ENCODE measurements at places on chromosomes 16 and 17.

DNA sequence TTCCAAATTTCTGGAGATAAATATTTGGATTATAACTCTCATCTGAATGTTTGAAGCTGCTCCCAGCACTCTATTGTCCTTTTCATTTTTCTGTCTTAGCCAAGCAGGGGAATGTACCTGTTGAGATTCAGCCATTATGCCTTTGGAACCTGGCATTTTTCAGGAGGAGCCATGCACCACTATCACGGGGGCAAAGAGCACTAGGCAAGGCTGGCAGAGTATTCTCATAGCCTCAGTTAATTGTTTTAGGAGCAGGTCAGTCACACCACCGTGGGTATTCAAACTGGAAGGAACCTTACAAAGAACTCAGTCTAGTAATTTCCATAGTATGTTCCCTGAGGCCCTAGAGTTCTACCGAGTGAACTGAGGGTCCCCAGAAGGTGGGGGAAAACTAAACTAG, 348.9 kb downstream of the TMEM114 start:
- DNase-seq, result no peak

DNA sequence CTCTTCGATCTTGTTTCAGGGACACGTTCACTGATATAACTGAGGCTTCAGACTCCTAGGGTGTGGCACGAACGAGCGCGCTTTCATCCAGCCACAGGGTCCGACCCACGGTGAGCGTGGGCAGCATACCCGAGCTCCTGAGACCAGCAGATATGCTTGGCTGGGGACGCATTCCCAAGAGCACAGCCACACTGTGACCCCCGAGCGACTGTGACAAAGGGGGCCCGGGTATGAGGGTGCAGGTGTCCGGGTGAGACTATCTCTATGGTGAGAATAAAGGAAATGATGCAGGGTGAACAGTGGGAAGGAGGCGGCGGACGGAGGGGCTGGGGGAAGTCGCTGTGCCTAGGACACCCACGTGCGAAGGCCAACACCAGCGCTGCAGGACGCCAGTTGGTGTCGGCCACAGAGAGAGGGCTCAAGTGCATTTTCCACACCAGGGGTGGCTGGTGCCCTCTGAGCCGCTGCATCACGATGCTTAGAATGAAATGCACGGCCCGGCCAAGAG, 17.6 kb downstream of the RPH3AL start:
- DNase-seq, result no peak

DNA sequence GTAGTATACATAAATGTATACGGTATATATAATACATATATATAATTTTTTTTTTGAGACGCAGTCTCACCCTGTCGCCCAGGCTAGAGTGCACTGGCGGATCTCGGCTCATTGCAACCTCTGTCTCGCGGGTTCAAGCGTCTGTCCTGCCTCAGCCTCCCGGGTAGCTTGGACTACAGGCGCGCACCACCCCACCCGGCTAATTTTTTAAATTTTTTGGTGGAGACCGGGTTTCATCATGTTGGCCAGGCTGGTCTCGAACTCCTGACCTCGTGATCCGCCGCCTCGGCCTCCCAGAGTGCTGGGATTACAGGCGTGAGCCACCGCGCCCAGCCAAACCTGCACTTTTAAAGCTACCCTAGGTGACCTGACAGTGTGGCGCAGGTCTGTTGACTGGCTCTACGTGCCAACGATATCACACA, 745 bp downstream of the PAM16 start:
- no peak for DNase-seq

DNA sequence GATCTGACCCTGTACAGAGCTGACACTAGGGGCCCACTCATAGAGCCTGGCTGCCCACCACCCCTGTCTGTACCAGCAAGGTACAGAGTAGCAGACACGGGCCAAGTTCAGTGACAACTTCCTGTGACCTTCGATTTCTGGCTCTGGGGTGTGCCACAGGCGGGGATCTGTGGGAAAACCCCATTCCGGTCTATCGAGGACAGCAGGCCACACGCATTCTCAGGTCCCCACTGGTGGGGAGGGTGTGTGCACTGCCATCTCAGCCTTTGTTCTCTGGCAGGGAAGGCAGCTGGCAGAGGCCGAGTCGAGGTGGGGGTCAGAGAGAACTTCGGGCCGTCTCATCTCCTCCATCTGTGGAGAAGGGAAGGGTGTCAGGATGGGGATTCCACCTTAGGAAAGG, 10.0 kb downstream of the NLE1 start:
- no peak for DNase-seq

GRCh38 chr17:57294101-57294500, 37.8 kb downstream of the MSI2 start:
- DNase-seq, result peak; percentile 61

DNA sequence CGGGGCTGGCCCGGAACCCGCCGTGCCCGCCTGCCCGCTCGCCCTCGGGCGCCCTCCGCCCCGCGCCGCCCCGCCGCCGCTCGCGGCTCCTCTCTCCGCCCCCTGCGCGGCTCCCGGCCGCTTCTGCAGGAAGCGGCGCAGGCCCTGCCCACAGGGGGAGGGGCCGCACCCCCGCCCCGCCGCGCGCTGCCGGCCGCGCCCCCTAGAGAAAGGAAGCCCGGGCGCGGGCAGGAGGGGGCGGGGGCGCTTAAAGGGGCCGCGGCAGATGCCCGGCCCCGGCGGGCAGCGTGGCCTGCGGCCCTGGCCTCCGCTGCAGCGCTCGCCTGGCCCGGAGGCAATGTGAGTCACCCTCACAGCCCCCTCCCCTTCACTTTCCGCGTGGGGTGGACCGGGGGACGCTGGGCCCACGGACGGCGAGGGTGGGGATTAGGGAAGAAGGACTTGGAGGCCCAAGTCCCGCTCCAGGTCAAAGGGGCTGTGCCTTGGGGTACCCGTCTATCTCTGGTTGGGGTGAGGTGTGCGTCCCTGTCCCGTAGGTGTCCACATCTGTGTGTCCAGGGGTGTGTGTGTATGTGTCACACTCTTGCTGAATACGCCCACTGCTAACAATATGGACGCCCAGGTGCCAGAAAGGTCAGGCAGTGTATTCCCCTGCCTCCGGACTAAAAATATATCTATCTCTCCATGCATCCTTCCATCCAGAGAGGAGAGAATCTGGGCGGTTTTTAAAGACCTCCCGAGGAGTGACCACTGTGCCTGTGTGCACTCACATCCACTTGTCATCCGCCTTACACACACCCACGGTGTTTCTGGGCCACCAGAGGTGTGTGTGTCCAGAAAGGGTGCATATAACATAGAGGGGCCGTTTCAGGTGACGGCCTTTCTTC, at the start of gene GIT1:
Gene GIT1, minus strand, starts transcription at position 125 of the 887 bp plus-strand sequence. CDS start 270 bp downstream, outside the sequence.
- DNase-seq, result peak; percentile 87

GRCh38 chr17:46869296-46869695, 17.9 kb downstream of the WNT9B start:
- no peak for DNase-seq

GRCh38 chr17:9813166-9813565, 8.7 kb downstream of the GSG1L2 start:
- no peak for DNase-seq

GRCh38 chr17:48625495-48626244, 488 bp downstream of the HOXB9 start:
- DNase-seq, result no peak

GRCh38 chr16:22937169-22937568, 123.2 kb downstream of the HS3ST2 start:
- no peak for DNase-seq

DNA sequence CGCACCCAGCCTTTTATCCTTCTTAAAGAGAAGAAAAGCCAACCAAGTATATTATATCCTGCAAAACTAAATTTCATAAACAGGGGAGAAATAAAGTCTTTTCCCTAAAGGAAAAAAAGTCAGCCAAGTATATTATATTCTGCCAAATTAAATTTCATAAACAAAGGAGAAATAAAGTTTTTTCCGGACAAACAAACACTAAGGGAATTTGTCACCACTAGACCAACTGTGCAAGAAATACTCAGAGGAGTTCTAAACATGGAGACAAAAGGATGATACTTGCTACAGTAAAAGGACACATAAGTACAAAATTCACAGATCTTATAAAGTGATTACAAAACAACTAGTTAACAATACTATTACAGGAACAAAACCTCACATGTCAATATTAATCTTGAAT, 14.4 kb upstream of the CCL18 start:
- DNase-seq, result no peak

GRCh38 chr16:60073376-60073775, 1339.3 kb upstream of the GOT2 start:
- no peak for DNase-seq

- DNase-seq, result no peak
These were observed 2.0 kb downstream of the NOS2 start for GRCh38 chr17:27798376-27798775.

DNA sequence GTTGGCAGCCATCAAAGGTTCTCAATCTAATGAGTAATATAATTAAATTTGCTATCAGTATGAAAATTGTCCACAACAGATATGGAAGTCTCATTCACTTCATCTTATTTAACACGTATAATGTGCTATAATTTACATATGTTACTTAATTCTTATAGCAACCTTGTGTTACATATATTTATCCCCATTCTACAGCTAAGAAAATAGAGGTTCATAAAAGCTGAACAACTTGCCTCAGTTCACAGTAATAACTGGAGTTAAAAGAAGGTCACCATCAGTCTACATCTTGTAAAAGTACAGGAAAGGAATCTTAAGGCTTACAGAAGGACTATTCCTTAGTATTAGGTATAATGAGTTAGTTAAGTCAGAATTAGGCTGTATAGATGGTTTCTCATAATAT, 27.9 kb downstream of the STXBP4 start:
- no peak for DNase-seq

DNA sequence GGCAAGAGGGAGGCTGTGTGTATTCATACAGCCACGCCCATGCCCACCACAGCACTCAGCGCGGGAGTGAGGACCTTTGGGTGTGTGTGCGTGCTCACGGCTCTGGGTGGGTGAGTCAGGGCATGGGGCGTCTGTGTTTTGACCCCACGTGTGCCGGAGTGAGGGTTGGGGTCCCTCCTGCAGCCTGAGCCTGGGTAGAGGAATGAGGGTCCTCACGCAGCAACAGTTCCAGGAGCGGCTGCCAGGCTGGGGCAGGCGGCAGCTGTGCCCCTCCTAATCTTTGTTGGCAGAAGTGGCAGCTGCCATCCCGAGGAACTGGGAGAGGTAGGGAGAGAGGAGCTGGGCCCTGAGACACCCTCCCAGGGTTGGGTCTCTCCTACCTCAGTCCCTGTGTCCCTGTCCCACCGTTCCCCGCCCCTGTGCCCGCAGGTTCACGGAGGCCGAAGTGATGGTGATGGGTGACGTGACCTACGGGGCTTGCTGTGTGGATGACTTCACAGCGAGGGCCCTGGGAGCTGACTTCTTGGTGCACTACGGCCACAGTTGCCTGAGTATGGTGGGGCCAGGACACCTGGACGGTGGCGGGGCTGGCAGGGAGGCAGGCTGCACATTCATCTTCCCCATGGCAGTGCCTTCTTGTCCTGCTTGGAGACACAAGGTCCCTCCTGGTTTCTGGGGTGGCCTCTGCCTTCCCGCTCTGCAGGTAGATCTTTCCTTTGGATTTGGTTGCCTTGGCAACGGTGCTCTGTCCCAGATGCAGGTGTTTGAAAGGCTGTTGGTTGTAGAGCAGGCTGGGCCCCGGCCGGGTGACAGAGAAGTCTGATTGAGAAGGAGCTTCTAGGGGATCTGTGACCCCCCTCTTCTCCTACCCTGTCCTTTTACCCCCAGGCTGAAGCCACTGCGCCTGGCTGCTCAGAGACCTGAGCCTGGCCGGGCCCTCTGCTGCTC, 5.9 kb downstream of the DPH1 start:
- DNase-seq, result no peak

GRCh38 chr16:29673501-29673900, 5.5 kb upstream of the QPRT start:
- no peak for DNase-seq

DNA sequence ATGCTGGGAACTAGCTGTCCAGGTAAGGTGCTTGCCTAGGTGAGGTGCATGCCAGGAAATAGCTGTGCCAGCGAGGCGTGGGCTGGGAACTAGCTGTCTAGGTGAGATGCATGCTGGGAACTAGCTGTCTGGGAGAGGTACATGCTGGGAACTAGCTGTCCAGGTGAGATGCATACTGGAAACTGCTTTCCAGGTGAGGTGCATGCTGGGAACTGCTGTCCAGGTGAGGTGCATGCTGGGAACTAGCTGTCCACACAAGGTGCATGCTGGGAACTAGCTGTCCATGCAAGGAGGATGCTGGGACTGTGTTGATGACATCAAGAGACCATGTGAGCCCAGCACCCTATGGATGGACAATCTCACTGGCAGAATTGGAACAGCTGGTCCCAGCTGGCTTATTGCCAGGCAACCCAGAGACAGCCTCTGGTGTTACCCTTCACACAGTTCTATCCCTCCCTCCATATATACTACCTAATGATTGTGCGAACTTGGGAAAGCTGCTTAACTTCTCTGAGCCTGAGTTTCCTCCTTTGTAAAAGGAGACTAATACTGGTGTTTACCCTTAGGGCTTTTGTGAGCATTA, 479.9 kb upstream of the RBFOX1 start:
- no peak for DNase-seq

GRCh38 chr17:76153202-76153601, 12.2 kb upstream of the FOXJ1 start:
- DNase-seq, result no peak

- DNase-seq, result peak; percentile 84
These were observed 5.0 kb upstream of the SPATA20 start for GRCh38 chr17:50541716-50542688.

- DNase-seq, result no peak
These were observed 108.9 kb upstream of the IRX5 start for GRCh38 chr16:54821731-54822130.

- DNase-seq, result no peak
These were observed 1.9 kb downstream of the HNF1B start for GRCh38 chr17:37742762-37743611.

DNA sequence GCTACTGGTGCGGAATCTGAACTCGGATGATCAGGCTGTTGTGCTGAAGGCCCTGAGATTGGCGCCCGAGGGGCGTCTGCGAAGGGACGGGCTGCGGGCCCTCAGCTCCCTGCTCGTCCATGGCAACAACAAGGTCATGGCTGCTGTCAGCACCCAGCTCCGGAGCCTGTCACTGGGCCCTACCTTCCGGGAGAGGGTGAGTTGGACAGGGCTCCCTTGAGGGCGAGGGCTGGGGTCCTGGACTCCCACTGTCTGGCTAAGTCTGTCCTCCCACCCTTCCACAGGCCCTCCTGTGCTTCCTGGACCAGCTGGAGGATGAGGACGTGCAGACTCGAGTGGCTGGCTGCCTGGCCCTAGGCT, 16.7 kb upstream of the CTCF start:
- DNase-seq, result no peak
